ENCODE measurements at places on chromosomes 5 and 9.

DNA sequence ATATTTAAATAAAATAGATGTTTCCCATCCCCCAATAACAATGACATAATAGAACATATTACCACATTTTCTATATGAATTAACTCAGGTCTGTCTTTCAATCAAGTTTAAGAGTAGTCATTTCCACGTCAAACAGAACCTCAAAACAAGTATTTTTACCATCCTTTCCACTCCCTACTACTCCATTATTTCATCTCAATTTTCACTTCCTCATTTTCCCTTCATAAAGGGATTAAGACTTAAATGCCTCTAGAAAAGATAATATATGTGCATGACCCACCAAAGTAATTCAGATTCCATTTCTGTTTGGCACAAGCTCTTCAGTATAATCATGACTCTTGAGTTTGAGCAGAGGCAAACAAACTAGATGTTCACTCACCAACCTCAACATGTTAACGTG, 40.4 kb downstream of the ELOVL7 start:
- no peak for DNase-seq

- peak; percentile 89 for DNase-seq
These were observed 943 bp downstream of the GALNT12 start for GRCh38 chr9:98808411-98808815.

- no peak for DNase-seq
These were observed 194.0 kb downstream of the PDZD2 start for GRCh38 chr5:31832966-31833365.

GRCh38 chr5:74378464-74378863, 262.1 kb downstream of the ENC1 start:
- DNase-seq, result no peak

DNA sequence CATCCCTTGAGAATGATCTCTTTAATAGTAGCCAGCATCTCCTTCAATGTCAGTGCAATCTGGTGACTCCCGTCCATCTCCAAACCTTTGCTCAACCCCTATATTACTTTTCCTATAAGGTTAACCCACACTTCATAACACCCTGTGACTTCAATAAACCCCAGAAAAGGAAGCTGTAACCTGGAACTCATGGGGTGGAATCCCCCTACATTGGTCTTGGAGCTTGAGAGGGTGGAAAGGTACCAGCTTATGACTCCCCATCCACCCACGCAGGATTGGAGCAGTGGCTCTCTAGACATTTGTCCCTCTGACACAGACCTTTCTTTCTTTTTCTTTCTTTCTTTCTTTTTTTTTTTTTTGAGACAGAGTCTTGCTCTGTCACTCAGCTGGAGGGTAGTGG, 54.7 kb upstream of the ZFR start:
- DNase-seq, result no peak

DNA sequence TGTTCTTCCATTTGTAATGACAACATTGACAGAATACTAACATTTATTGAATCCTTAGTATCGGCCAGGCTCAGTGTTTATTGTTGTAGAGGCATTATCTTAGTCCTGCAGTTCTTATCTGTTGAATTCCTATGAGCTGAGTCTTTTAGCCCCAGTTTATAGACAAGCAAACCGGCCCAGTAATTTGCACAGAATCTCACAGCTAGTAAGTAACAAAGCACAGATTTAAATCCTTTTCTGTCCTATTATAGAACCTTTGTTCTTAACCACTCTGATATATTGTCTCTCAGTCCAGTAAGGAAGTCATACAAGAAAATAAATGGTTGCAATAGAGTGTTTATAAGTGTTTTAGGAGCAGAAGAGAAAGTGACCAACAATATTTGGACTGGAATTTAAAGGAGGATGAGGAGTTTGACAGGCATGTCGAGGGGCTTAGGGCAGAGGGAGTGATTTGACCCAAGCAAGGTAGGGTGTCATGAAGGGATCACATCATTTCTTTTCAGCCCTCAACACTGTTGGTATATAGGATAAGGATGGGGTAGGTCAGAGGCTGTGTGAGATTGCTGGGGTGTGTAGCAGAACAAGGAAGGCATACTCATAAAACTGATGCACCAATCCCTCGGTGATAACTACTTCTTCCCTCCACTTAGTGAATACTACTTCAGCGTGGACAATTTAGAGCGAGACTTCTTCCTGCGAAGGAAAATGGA, 39.5 kb downstream of the LARP1 start:
- DNase-seq, result no peak

- DNase-seq, result no peak
These were observed 21.8 kb downstream of the STOM start for GRCh38 chr9:121348221-121348620.

- DNase-seq, result no peak
These were observed 128.1 kb downstream of the BARX1 start for GRCh38 chr9:93826905-93827544.

DNA sequence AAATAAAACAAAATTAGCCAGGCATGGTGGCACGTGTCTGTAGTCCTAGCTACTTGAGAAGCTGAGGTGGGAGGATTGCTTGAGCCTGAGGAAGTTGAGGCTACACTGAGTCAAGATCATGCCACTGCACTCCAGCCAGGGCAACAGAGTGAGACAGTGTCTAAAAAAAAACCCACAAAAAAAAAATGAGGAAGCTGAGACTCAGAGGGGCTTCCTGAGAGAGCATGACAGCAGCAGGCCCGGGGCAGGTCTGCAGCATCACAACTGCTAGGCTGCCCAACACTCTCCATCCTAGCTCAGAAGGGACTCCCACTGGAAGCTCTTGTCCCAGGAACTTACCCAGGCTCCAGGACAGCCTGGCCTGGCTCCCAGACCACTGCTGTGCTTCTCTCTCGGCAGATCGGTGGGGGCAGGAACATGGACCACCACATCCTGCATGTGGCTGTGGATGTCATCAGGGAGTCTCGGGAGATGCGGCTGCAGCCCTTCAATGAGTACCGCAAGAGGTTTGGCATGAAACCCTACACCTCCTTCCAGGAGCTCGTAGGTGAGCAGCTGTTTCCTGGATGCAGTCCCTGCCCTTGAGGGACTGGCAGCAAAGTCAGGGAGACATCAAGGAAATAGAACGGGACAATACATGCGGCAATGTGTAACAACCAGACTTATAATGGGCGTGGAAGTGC, 19.1 kb downstream of the PTGS1 start:
- peak; percentile 91 for DNase-seq

GRCh38 chr9:95001720-95002119, 275.2 kb downstream of the AOPEP start:
- DNase-seq, result no peak

- DNase-seq, result no peak
These were observed 551.7 kb downstream of the MAT2B start for GRCh38 chr5:164057121-164057520.

GRCh38 chr5:122420091-122420490, 108.1 kb downstream of the SNCAIP start:
- DNase-seq, result no peak

DNA sequence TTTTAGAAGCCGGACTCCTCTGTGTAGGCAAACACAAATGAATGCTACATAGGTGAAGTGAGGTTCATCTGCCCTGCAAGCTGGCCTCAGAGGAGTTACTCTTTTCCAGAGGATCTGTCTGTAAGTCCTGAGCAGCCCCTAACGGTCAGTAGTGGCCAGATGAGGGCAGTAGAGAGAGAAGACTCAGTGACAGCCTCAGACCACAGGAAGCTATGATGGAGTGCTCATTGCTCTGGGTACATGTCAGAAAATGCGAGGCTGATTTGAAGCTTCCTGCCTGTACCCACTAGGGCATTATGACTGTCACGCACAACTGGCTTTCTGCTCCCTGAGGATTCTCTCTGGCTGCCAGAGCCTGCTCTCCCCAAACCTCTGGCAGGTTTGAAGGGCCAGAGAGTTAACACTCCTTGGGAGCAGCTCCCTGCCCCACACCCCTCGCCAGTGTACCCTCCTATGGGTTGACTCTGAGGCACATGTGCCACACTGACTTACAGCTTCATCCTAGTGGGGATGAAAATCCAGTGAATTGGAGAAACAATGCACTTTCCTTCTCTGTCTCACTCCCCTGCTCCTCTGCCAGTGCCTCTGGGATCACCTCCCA, 141.5 kb downstream of the GABRG2 start:
- DNase-seq, result peak; percentile 62

DNA sequence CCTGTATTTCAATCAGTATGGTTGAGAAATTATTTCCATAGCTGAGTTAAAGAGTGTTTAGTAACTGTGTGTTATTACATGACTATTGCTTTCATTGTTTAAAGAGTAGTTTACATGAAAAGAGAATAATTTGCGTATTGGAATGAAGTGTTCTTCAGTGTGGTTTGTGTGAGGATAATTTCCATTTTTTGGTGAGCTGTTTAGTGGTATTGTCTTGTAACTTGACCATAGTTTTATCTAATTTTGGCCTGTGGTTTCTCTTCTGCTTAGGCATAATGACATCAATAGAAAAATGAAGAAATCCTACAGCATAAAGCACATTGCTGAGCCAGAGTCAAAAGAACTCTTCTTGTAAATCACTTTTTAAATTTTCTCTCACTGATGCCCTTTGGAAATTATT, 151.2 kb downstream of the SNCAIP start:
- DNase-seq, result no peak

DNA sequence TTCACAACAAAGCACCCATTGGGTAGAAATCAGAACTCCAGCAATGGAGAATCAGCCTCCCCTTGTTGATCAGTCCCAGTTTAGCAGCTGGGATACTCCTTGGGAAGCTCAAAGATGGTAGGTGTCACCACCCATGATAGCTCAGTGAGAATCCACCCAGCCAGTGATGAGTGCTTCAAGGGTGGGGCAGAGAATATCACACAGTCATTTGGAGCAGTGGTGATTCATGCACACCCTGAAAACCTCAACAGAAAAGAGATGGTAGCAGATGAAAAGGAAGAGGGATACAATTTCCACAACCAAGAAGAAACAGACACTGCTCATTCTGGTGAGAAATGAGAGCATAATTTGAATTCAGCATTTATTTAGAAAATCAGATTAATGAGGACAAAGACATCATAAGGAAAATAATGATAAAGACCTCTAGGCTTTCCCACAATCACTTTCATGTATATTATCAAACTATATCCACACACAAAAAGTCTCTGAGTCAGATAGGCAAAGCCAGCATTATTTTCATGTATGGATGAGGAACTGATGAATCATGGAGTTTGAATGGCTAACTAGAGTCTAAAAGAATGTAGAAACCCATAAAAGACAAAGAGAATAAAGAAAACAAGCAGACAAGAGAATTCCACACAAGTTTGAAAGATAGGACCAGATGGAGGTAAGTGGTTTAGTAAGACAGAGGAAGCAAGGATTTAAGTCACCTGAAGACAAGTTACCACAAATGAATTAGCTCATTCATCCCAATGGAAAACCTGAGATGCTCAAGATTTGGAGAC, 82.9 kb downstream of the FEM1C start:
- peak; percentile 19 for DNase-seq

DNA sequence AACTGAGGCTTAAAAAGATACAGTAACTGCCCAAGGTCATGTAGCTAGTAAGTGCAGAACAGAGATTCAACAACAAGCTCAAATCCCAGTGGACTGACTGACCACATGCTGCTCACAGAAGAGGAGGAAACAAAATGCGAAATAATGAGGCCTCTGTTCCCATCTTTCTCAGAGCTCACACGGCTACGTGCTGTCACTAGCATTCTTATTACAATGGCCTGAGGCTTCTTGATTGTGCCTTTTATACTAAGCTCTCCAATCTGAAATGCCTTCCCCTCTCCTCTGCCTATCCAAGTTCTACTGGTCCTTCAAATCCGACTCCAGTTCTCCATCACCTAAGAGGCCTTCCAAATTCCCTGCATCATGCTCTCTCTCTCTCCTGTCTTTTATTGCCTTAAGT, 26.0 kb downstream of the SGTB start:
- no peak for DNase-seq

DNA sequence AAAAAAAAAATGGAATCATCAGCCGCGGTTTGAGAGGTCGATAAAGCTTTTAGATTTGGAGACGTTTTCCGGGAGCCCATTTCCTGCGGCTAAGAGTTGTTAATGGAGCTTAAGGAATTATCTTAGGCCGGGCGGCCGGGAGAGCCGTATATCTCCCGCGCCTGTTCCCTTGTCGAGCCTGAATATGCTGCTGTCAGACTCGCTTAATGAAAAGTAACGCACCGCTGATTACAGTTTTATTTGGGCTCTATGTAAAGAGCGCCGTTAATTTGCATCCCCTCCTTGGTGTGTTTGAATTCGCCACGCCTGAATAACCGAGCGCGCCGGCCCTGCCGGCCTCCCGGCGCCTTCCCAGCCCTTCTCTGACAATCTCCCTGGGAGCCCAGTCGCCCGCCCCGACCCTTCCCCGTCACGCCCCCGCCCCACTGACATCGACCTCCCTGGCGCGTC, 7.9 kb downstream of the IRX4 start:
- DNase-seq, result no peak

DNA sequence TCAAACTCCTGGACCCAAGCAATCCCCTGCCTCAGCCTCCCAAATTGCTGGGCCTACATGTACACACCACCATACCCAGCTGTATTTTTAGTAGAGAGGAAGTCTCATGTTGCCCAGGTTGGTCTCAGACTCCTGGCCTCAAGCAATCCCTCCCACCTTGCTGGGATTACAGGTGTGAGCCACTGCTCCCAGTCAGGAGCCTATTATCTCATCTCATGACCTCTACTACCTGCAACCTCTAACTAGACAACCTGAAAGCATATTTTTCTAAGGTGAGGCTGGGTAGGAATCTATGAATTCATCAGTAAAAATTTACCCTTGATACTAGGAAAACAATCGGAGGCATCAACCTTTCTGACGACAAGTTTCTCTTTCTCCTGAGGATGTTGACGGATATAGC, 10.0 kb downstream of the FAM13B start:
- DNase-seq, result no peak

GRCh38 chr5:18800293-18801025, 1166.2 kb downstream of the TAF11L14 start:
- no peak for DNase-seq

- no peak for DNase-seq
These were observed 5.2 kb downstream of the LRRTM2 start for GRCh38 chr5:138869763-138870500.

DNA sequence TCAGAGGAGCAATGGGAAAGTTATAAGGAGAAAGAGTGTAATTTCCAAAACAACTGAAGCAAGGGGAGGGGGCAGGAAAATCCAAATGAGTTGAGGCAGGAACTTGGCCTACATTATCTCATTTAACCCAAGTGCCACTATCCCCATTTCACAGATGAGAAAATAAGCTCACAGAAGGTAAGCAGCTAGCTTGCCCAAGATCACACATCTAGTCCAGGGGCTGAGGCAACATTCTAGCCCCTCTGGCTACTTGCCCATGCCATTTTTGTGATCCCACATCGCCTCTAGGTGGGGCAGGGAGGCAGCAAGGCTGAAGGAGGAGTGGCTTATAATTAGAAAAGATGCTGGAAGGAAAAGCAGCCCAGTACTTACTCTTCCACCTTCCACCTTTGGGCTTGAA, 2.6 kb upstream of the PSIP1 start:
- DNase-seq, result no peak

- DNase-seq, result peak; percentile 12
These were observed 28.4 kb upstream of the AOPEP start for GRCh38 chr9:94697972-94698581.

All from inflammatory macrophage (primary cell).